Lung (tissue), 17 donors: ENCODE measurements at places on chromosomes 1 and 21. TPM values are rescaled to one million over a fixed set of nuclear protein-coding genes. Genes with fewer than 3 reads are reported as not detected.

FMO2 gene
- total RNA-seq = 165 TPM

- peak; percentile 21 for DNase-seq
Measured at GRCh38 chr1:167938080-167938636, 1.3 kb upstream of the MPC2 start.

GRCh38 chr1:112872551-112872962 is 83.4 kb downstream of the SLC16A1 start:
- no peak for DNase-seq

GRCh38 chr1:187476671-187477070 is 647.9 kb downstream of the PLA2G4A start:
- DNase-seq = peak; percentile 31

DNA sequence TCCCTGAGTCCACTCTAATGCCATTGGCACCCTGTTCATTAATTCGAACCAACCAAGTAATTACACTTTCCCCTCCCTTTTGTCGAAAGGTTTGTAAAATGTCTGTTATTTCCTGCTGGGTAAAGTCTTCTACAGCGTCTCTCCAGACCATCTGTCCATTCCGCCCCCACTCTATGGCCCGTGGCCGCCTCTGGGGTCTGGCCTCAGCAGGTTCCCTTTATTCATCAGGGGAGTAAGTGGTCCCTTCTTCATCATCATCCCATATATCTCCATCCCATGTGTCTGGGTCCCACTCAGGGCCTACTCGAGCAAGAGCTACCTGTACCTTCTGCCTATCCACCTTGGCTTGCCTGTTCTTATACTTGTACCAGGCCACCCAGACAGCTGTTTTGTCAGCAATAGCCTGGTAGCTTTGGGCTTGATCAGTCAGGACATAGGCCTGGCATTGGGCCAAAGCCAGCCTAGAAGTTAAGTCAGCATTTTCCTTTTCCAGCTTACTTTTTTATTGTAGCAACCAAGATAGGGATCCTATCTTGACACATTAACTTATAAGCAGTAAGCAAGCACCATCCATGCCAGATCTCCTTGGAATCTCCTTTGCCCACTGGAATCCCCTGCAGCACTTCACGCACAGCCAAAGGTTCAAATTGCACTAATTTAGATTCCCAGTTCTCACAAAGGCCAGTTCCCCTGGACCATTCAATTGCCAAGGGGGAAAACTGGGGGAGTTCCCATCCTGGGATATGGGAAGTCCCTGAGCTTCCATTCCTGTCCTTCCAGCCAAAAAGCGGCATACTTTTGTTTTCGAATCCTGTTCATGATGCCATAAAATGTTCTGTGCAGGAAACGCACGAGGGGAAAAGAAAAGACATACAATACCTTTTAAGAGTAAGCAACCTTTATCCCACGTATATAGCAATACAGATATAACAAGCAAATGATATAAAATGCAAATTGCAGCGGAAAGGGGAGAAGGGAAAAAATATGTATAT is 6.6 kb upstream of the STUM start:
- DNase-seq = peak; percentile 53

OR6K6 gene
- not detected for total RNA-seq

FAM167B gene
- 5.4 TPM for total RNA-seq

DNA sequence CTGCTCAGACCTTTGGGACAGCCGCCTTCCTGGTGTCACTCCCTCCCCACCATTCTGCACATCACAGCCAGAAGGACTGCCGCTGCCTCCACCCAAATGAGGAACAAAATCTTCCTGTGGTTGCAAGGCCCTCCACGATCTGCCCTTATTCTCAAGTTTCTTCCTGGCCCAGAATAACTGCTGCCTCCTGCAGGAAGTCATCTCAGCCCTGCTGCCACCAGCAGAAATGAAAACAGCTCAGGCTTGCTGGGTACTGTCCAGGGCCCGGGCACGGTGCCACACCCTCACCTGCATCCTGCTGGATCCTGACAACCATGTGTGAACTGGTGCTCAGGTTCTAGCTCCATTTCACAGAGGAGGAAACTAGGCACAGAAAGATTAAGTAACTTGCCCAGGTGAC is 2.8 kb downstream of the CLDN19 start:
- no peak for DNase-seq

GRCh38 chr1:29744684-29745490 is 508.6 kb downstream of the PTPRU start:
- DNase-seq = no peak

TMEM61 gene
- 1.1 TPM for total RNA-seq

- no peak for DNase-seq
Measured at GRCh38 chr1:51088474-51088873, 13.6 kb upstream of the C1orf185 start.

- DNase-seq = no peak
Measured at GRCh38 chr1:8398677-8399076, 80.8 kb downstream of the SLC45A1 start.

GNAT2 gene
- not detected for total RNA-seq

FLVCR1 gene
- 8.6 TPM for total RNA-seq
